ENCODE measurements at places on chromosomes 2 and 18. TPM values are rescaled to one million over a fixed set of nuclear protein-coding genes. Genes with fewer than 3 reads are reported as not detected.

- H3K4me1 ChIP-seq: peaks cover 8% of the 10 kb centered on the region
- H3K27me3 ChIP-seq: no peaks in the 10 kb centered on the region
- no peaks in the 10 kb centered on the region for H3K36me3 ChIP-seq
- no peak overlapping the region for H3K4me3 ChIP-seq
These were observed 137.0 kb downstream of the RND3 start for GRCh38 chr2:150350500-150350899.

The DCDC2C gene
- not detected for total RNA-seq

GRCh38 chr18:41121116-41121826 lies 833.8 kb upstream of the PIK3C3 start:
- no peak overlapping the region for H3K27ac ChIP-seq
- H3K36me3 ChIP-seq: no peaks in the 10 kb centered on the region
- H3K27me3 ChIP-seq: no peaks in the 10 kb centered on the region
- no peak for DNase-seq
- H3K4me1 ChIP-seq: 0 out of 2 replicates have a peak, but pooled peaks cover 4% of the 10 kb centered on the region
- H3K4me3 ChIP-seq: no peak overlapping the region

- H3K4me3 ChIP-seq: no peak overlapping the region
- H3K27ac ChIP-seq: 0 out of 2 replicates have a peak overlapping the region, but pooled peaks have one; percentile 59
- peaks cover 23% of the 10 kb centered on the region for H3K36me3 ChIP-seq
- peaks cover 19% of the 10 kb centered on the region for H3K4me1 ChIP-seq
- no peaks in the 10 kb centered on the region for H3K27me3 ChIP-seq
These were observed 1.9 kb upstream of the ANKRD39 start for GRCh38 chr2:96859681-96860064.

The C2orf81 gene
- 4.6 TPM for total RNA-seq

GRCh38 chr18:24678626-24679025 lies 218.2 kb downstream of the HRH4 start:
- no peak overlapping the region for H3K27ac ChIP-seq
- H3K4me3 ChIP-seq: no peak overlapping the region
- DNase-seq: no peak

Measured in GM23338 (cell line).